SIG-M5 (cell line): ENCODE measurements at places on chromosomes 5 and 9.

- no peak for DNase-seq
Measured at GRCh38 chr5:34490506-34491250, 165.4 kb upstream of the RAI14 start.

- no peak for DNase-seq
Measured at GRCh38 chr9:372128-372527, 157.5 kb downstream of the DOCK8 start.

GRCh38 chr9:105535920-105536668 is 21.8 kb upstream of the FKTN start:
- no peak for DNase-seq

DNA sequence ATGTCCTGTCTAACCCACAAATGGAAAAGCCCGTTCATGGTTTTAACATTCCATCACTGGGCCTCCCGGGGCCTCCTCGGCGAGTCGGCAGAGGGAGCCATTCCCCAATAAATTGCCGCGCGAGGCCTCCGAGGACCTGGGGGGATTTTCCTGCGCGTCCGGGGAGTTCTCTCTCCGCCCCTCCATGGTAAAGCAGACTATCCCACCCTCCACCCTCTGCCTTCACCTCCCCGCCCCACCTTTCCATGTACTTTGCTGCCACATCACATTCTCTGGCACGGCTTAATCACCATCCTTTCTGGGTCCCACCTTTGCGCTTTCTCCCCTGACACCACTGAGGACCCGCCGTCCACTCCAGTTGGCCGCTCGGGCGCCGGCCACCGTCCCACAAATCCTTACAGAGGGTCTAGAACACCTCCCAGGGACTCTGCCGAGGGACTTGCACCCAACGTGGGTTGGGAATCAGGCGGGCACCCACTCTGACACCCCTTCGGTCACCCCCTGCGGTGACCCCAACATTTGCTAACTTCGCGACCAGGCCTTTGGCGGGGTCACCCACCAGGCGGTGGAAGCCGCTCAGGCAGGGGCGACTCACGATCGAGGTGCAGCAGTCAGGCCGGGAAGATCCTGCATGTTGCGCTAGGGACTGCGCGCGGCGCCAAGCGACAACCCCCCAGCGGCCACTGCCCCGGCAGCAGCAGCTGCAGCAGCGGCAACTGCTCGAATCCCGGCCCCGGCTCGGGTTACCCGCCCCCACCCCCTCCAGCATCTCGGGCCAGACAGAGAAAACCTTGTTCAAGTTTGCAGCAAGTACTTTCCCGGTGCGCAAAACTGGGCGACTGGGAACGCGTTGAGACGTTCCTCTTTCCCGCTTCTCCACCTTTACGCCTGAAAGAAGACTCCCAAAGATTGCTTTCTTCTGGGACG is at the start of gene MEGF10:
MEGF10 (plus strand) TSS at position 778 of the 927 bp plus-strand sequence. CDS start 40,513 bp downstream, outside the sequence.
- DNase-seq, result no peak

DNA sequence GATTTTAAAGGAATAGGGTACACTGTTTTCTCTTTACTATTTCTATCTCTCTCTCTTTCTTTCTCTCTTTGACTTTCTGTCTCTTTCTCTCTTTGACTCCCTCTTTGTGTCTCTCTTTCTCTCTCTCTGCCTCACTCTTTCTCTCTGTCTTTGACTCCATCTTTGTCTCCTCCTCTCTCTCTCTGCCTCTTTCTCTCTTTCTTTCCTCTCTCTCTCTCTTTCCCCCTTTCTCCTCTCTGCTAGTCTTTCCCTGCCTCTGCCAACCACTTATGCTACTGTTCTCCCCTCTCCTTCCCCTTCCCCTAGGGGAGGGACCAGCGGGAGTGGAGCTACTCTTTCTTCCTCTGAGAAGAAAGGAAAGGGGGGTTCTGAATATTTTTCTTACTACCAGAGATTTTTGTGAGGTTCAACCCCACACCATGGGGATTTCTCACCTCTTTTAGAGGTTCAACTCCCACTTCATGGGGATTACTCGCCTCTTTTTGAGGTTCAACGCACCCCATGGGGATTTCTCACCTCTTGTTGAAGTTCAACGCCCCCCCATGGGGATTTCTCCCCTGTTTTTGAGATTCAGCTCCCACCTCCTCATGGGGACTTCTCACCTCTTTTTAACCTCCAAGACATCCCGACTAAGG is 309.9 kb downstream of the NR3C1 start:
- DNase-seq, result no peak

DNA sequence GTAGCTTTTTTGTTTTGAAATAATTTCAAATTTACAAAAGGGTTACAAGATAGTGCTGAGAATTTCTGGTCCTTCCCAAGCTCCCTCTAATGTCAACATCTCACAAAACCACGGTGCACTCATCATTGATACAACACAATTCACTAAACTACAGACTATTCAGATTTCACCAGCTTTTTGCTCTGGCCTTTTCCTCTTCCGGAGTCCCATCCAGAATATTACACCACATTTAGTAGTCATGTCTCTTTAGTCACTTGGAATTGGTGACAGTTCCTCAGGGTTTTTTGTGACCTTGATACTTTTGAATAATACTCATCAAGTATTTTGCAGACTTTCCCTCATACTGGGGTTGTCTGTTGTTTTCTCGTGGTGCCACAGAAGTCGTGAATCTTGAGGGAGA is 484.0 kb downstream of the GADD45G start:
- no peak for DNase-seq

DNA sequence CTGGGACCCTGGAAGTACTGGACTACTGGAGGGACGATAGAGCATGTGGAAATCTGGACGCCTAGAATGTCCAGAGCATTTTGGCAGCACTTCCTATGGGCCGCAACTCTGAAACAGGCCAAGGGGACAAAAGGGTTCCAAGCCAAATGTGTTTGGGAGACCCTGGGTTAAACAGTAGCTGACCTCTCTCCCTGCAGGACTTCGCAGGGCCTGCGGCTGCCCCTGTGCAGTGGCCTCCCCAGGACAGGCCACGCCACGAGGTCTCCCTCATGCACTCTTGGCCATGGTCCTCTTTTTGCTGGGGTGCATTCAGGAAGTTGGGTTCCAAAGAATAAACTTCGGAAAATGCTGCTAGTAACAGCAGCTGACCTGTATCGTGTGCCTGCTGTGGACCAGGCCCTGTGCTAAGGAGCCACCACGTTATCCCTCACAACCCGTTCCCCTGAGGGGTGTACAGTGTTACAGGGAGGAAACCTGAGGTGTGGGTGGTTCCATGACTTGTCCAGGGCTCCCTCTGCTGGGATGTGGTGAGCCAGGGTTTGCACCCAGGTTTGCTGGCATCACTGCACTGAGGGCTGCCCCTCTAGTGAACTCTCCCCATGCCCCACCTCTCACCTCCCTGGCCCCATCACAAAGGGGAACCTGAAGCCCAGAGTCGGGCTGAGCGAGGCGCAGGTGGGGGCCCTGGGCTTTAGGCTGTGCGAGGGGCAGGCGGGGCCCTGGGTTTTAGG is 79.4 kb downstream of the AMBP start:
- no peak for DNase-seq

GRCh38 chr9:91842358-91843049 is 107.5 kb downstream of the ROR2 start:
- no peak for DNase-seq

DNA sequence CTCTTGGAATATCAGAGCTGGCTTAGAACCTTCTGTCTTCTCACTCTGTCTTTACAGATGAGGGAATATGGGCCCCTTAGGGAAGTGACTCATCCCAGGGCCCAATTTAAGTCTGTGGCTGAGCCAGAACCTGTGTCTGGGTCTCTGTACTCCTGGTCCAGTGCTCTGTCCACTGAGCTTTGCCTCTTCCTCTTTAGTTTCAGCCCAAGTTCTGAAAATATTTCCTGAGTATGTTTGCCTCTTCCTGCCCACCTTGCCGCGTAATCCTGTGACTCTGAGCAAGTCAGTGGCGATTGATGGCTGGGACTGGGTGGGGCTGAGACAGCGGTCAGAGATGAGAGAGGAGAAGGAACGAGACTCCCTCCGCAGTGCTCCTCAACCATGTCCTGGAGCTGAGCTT is 7.8 kb downstream of the IER5L start:
- no peak for DNase-seq

DNA sequence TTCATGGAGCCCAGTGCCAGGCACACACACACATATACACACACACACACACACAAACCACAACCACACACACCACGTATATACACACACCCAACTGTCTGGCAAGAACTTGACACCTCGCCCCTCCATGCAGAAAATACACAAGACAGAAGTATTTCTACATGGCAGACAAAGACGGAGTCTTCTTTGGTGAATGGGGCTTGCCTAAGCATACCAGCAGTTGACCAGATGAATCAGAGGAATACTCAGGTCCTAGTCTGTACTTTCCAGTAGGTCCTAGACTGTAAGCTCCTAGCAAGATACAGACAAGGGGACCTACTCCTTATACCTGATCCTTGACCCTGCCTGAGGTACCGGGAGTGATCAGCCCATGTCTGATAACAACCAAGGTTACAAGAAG is 60.1 kb downstream of the SIL1 start:
- no peak for DNase-seq

GRCh38 chr5:75450069-75450468 is 61.4 kb downstream of the CERT1 start:
- no peak for DNase-seq

DNA sequence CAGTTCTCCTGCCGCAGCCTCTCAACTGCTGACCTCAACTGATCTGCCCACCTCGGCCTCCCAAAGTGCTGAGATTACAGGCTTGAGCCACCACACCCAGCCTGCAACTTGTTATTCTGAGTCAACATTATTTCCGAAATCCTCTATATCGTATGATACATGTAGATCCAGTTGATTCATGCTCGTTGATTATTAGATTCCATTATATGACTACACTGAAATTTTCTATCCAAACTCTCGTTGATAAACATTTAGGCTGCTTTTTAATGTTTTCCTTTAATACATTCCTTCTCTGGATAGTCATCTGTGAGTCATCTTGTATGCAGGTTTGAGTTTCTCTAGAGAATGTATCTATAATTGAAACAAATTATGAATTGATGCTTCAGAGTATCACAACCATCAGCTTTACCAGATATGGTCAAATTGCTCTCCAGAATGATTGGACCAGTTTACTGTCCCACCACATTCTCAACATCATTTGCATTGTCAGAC is 4.1 kb downstream of the CDK7 start:
- DNase-seq, result no peak

DNA sequence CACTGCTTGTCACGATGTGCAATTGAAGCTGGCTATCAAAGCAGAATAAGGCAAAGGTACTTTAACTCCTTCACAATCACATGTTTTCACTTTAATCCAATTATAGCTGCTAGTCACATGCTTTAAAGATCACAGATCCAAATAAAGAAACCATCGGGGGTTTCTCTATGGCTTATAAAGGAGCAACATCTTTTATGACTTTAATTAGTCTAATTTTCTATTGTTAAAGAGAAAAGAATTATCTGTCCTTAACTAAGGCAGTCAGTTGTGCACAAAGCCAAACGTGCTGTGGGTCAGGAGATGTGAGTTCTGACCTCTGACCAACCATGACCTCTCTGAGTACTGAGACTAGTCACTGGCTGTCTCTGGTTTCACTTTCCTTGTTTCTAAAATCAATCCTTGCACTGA is 561.1 kb downstream of the RAB3C start:
- DNase-seq, result no peak

GRCh38 chr9:38073882-38074281 is 4.9 kb upstream of the SHB start:
- no peak for DNase-seq

DNA sequence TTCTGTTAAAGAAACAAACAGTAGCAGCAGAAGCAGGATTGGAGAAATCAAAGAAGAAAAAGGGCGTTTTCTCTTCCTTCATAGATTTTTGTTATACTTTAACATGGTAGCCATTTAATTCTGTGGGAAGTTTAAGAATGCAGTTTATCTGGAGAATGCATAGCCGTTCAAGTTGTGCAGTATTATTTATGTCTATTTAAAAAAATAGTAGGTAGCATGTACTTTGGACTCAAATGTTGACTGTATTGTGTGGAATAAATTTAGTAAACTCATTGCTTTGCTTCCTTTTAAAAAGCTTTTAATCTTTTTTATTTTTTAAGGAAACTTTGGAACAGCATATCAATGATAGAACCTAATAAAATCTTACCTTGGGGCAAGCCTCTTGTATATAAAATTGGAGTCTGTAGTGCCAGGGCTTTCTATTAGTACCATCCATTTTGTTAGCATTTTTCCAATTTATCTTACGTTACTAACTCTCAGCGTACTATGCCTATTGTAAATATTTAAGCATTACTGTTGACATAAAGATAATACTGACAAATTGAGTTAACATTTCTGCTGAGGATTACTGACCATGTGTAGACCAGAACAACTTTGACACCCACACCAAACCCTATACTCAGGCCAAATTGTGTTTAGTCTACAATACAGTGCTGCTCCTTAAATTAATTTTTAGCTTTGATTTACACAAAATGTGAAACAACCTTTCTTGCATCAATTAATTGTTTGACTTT is 291.1 kb downstream of the NNT start:
- DNase-seq, result no peak

GRCh38 chr5:123112196-123112595 is 23.2 kb downstream of the PRDM6 start:
- no peak for DNase-seq

- DNase-seq, result no peak
Measured at GRCh38 chr9:108271646-108272348, 584.0 kb downstream of the ACTL7B start.

DNA sequence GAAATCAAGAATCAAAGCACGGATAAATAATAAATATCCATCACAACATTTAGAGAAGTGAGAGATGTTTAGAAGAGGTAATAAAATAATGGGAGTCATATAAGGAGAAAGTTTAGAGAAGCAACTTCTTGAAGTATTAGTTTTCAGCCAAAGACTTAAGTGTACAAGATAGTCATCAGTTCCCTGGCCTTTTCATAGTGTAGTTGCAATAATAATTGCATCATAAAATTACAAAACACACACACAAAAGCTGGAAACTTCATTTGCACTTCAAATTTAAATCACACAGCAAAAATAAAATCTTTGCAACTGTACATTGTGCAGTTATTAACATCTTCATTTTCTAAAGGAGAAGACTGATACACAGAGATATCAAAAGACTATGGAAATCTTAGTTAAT is 319.1 kb upstream of the RGMB start:
- no peak for DNase-seq

DNA sequence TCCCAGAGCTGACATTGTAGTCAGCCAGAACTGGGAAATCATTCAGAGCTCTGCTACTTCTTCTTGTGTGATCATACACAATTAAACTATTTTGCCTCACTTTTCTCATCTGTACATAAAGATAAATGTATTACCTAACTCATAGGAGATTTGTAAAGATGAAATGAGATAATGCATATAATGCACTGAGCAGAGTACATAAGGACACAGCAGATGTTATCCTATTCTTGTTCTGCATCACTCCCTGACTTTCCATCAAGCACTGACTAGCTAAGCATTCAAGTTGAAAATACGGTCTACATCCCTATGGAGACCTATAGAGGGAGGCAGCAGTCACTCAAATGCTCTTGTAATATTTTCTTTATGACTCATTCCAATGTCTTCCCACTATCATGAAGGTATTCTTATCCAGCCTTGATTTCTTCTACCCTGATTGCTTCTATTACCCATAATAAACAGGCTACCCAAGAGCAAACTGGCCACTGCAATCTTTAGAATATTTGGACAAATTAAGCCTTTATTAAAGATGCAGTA is 16.3 kb upstream of the PRR16 start:
- no peak for DNase-seq

GRCh38 chr9:131543141-131543540 is 2.2 kb upstream of the PRRT1B start:
- no peak for DNase-seq

GRCh38 chr5:52894451-52894850 is 94.7 kb upstream of the ITGA2 start:
- no peak for DNase-seq
